Breast epithelium (tissue), 4 donors: ENCODE measurements at places on chromosomes 11 and 22.

- DNase-seq, result no peak
These were observed 88.3 kb downstream of the BDNF start for GRCh38 chr11:27611947-27612455.

DNA sequence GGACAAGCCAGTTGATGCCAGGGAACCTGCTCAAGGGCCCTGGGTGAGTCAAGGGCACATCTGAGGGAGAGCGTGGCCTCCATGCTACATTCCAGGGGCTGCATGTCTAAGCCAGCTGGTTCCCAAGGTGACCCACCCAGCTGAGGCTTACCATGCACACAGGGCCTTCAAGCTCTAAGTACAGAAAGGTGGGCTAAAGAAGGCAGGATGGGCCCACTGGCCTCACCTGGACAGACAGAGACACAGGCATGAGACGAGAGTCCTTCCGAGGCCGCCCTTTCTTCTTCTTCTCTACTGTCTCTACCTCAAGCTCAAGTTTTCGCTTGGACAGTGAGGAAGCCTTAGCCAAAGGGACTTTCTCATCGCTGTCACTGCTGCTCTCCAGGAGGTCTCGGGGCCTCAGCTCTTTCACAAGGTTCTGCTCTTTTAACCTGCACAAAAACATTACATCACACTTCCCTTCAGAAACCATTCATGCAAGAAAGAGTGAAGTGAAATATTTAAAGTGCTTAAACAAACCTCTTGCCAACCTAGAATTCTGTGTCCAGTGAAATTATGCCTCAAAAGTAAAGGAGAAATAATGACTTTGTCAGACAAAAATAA, 69.9 kb downstream of the HIRA start:
- no peak for DNase-seq

DNA sequence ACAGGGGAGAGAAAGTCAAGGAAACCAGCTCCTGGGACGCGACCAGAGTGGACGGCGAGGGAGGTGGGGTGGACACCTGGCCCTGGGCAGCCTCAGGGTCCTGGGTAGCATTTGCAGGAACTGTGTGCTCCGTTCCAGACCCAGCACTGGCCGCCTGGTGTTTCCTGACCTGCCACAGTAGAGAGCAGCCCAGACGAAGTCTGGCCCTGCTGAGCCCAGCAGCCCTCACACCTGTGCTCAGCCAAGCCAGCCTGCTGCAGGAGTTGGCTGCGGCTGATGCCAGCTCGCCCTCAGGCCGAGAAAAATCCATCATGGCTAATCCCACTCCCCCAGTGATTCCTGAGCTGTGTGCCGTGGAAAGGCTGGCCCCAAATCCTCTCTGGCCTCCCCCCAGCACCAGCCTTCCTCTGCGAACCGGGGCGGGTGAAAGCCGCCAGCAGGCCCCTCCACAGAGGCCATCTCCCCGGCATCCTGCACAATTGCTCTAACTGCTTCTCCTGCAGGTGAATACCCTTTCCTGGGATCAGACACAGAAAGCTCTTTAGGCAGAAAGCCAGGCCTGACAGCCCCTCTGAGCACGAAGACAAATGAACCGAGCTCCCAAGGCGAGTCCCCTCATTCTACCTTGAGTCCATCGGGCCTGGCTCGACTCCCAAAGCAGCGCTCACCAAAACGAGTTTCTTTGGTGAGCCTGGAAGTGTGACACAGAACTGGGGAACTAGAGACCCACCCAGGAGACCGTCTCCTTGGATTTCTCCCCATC, 88.6 kb downstream of the RTL6 start:
- peak; percentile 49 for DNase-seq

DNA sequence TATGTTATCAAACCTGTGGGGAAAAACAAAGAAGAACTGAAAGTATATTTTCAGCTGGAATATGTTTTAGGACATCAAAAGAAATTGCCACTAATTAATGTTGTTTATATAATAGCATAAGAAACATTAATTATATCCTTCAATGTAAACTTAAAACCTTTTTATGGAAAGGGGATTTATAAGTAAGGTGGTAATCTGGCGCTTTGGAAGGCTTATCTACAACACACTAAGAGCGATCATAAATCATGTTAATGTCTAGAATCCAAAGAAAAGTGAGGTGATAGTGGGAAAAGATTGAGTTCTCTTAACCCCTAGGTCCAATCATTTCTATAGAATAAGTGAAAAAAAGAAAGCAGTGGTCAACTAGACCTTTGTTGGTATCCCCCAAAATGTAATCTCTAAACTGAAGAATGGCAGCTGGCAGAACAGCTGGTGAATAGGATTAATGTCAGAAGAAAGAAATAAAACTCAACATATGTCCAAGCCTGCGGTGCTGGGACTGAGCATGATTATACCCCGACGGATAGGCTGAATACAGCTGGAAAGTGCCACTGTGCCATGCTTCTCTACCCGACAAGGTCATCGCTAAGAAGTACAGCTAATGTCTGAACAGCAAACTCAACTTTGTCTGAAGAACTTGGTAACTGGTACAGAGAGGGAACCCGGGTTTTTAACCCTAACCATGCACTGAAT, 64.0 kb downstream of the SOX6 start:
- no peak for DNase-seq

DNA sequence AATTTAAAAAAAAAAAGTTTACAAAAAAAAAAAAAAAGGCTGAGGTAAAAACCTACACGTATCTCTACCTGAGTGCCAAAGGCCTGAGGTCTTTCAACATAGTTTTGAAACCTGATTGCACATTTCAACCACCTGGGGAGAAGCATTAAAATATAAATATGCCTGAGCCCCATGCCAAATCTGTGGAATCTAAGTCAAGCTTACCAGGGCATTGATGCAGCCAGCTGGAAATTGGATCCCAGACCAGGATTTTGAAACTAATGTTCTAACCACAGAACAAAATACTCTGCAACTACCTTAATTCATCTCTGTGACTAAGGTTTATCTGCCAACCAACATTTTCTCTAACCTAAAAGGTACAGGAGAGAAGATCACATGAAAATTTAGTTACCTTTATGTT, 38.8 kb upstream of the CHRNA10 start:
- no peak for DNase-seq

- DNase-seq, result no peak
These were observed 959 bp downstream of the CCND1 start for GRCh38 chr11:69641681-69642548.
